ENCODE measurements at places on chromosomes 6 and 20.

DNA sequence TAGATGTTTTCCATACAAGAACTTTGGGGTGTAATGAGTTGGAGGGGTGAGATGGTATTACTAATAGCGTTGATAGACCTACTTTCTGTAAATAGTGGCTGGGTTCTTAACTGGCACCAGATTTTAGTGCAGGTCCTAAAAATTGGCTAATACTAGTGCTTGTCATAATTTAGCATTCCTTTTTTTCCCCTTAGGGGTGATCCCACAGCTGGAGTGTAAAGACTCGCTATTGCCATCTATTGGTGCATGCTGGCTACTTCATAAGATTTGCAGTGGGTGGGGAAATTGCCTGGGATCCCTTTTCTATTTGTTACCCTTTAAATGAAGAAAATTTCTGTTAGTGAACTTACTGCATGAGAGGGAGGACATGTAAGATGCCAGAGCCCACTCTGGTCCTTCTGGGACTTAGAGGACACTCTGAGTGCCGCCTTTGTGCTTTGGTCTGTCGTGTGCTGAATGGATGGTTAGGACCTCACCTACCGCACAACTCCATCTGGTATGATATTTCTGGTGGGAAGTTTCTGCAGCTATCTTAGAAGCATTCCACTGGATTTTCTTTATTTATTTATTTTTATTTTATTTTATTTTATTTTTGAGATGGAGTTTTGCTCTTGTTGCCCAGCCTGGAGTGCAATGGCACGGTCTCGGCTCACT lies 195.5 kb downstream of the JARID2 start:
- DNase-seq = no peak

DNA sequence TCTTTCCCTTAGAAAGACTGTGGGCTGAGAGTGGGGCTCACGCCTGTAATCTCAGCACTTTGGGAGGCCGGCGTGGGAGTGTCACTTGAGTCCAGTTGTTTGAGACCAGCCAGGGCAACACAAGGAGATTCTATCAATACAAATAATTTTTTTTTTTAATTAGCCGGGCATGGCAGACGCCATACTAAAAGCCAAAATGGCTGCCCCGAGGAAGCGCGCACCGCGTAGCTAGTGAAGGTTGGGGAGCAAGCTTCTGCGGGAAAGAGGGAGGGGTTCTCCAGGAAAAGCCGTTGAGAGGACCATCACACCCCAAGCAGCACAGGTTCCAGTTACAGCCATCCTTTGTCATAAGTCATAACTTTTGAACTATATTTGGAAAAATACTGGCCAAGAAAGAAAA lies 21.3 kb upstream of the PNRC1 start:
- no peak for DNase-seq

DNA sequence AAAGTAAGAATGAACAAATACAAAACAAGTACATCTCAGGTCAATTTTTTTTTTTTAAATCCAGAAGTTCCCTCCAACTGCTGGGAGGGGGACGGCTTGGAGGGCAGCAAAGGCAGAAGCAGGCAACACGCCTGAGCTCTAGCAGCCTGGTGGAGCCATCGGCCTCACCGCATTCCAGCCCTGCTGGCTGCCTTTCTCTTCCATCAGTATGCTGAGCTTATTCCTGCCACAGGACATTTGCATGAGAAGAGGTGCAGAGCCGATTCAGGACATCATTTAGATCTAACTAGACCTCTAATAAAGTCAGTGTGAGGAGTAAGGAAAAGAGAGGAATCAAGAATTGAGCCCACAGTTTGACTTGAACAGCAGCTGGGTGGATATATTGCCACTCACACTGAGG lies 318.8 kb downstream of the ZFAND3 start:
- DNase-seq = no peak

DNA sequence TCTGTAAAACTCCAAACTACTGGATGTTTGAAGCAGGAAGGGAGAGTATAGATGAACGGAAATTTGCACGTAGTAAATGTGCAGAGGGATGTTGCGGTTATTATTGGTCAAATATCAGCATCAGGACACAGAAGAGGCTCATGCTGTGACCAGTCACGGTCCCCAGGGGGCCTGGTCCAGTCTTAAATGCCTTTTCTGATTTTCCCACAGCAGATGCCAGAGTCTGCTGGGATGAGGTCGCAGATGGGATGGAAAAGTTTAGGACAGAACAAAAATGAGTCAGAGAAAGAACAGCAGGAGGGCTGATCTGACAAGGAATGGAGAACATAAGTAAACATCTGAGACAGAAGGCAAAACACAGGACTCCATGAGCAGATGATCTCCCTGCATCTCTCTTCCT lies 11.7 kb upstream of the SIRPG start:
- DNase-seq = no peak

GRCh38 chr6:104531646-104532045 lies 328.1 kb downstream of the HACE1 start:
- DNase-seq = no peak

- DNase-seq = no peak
Observed at GRCh38 chr6:26246058-26246457, 118.9 kb upstream of the BTN3A2 start.

DNA sequence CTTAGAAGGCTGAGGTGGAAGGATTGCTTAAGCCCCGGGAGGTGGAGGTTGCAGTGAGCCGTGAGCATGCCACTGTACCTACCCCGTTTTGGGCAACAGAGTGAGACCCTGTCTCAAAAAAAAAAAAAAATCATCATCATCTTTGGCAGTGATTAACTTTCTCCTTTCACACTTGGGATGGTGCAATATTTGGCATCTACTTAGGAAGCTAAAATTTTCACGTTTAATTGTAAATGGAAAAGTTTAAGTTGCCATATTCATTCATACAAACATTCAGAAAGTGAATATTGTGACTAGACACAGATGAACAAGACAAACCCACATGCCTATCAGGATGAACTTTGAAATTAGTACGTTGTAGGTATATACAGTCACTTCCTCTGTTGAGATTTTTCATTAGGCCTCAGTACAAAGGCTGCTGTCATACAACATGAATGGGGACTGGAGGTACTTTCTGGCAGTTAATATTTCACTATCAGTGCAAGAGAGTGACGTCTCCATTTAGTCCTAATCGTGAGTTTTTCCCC lies 10.3 kb downstream of the TOP1 start:
- no peak for DNase-seq

- peak; percentile 52 for DNase-seq
Observed at GRCh38 chr6:99822741-99823512, 171.1 kb downstream of the MCHR2 start.

- DNase-seq = no peak
Observed at GRCh38 chr6:97909380-97909779, 626.4 kb upstream of the MMS22L start.

DNA sequence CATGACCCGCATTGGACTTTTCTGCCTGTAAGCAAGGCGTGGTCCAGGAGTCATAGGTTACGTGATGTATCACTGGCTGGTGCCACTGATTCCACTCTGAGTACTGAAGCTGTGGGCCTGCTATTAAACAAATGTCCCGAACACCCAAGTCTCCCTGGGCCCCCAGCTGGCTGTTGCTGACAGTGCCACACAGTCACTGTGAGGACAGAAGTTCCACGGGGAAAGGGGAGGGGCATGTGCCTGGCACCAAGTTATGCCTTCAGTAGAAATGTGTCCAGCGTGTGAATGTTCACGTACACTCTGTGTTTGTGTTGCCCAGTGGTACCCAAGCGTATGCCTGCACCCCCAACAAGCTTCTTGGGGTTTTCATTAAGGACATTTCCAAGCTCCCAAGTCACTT lies 171.4 kb upstream of the QKI start:
- DNase-seq = no peak

GRCh38 chr20:16314320-16314719 lies 258.9 kb downstream of the KIF16B start:
- no peak for DNase-seq

DNA sequence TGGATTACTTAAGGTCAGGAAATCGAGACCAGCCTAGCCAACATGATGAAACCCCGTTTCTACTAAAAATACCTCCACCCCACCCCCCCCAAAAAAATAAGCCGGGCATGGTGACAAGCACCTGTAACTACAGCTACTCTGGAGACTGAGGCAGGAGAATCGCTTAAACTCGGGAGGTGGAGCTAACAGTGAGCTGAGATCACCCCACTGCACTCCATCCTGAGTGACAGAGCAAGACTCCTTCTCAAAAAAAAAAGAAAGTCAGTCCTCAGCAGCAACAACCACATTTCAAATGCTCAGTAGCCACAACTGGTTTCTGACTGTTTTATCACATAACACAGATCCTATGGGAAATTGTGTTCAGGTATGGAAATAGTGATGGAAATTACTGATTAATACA lies 135.3 kb downstream of the HFE start:
- DNase-seq = no peak

- DNase-seq = no peak
Observed at GRCh38 chr20:33443006-33443511, 504 bp downstream of the SNTA1 start.

GRCh38 chr6:165060720-165061119 lies 248.7 kb downstream of the C6orf118 start:
- DNase-seq = no peak

DNA sequence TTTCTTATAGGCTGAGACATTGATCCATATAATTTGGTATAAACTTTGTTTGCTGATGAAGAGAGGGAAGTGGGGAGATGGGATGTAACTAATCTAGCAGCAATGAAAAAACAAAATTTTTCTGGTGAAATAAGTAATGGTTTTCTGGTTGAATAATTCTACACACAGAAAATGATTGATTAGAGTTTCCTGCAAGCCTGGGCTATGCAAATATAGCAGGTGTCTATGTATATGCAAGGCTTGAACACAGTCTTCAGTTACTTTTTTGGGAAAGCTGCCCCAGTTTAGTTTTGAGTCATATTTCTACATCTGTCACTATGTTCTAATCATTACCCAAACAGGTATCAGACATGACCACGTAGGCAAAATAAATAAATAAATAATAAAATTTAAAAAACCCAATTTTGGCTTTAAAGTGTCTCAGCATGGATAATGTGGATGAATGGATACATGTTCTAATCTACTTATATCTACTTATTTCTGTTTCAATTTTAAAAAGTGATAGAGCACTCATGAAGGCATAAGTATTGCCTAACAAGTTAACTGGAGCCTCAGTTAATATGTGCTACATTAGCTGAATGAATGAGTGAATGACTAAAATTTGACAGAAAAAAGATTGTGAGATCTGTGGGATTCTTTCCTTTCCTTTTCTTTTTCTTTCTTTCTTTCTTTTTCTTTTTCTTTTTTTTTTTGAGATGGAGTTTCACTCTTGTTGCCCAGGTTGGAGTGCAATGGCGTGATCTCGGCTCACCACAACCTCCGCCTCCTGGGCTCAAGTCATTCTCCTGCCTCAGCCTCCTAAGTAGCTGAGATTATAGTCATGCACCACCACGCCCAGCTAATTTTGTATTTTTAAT lies 37.2 kb upstream of the TFB1M start:
- no peak for DNase-seq

- DNase-seq = no peak
Observed at GRCh38 chr20:48618631-48619030, 209.2 kb downstream of the PREX1 start.

- no peak for DNase-seq
Observed at GRCh38 chr6:63785006-63785405, 149.4 kb downstream of the PHF3 start.

GRCh38 chr6:89243331-89243629 lies 26.1 kb upstream of the GABRR1 start:
- DNase-seq = no peak
